ENCODE measurements at places on chromosomes 6 and 20. TPM values are rescaled to one million over a fixed set of nuclear protein-coding genes. Genes with fewer than 3 reads are reported as not detected.

DYNLT2 gene
- 0.63 TPM for total RNA-seq

TRIM31 gene
- total RNA-seq, result not detected

RALY gene
- total RNA-seq, result 66.4 TPM

LY86 gene
- total RNA-seq, result not detected

TMC2 gene
- 0.09 TPM for total RNA-seq

PTGIS gene
- 295 TPM for total RNA-seq

ZBTB46 gene
- total RNA-seq, result 54.7 TPM

ALDH5A1 gene
- total RNA-seq, result 0.09 TPM

FOXA2 gene
- total RNA-seq, result 0.09 TPM

ARFGEF3 gene
- under 0.01 TPM for total RNA-seq

HEY2 gene
- total RNA-seq, result not detected

SRMS gene
- not detected for total RNA-seq

THBS2 gene
- total RNA-seq, result 213 TPM

PLG gene
- not detected for total RNA-seq

PPP1R14C gene
- 0.17 TPM for total RNA-seq

BNIP5 gene
- under 0.01 TPM for total RNA-seq

GATA5 gene
- not detected for total RNA-seq
